ENCODE measurements at places on chromosomes 1 and 21.

DNA sequence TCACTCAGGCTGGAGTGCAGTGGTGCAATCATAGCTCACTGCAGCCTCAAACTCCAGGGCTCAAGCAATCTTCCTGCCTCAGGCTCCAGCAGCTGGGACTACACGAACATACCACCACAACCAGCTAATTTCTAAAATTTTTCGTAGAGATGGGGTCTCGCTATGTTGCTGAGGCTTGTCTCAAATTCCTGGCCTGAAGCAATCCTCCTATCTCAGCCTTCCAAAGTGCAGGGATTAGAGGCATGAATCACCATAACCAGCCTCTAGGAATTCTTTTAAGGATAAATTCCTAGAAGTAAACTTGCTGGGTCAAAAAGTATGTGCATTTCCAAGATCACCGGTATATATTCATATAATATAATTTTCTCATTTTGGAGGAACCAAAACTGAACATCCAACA, 17.6 kb upstream of the HUNK start:
- DNase-seq: peak; percentile 25

DNA sequence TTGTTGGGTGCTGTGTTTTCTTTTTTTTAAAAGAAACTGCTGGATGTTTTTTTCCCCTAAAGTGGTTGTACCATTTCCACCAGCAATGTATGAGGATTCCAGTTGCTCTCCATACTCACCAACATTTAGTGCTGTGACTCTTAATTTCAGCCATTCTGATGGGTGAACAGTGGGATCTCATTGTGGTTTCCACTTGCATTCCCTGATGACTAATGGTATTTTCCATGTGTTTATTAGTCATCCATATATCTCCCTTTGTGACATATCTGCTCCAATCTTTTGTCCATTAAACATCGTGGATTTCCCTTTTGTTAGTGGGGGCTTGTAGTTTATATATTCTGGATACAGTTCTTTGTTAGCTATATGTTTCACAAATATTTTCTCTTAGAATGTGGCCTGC, 206.0 kb downstream of the CAMTA1 start:
- peak; percentile 89 for DNase-seq

- DNase-seq: no peak
Observed at GRCh38 chr1:82266351-82266750, 465.6 kb downstream of the ADGRL2 start.

GRCh38 chr1:221706876-221707582, 34.9 kb downstream of the DUSP10 start:
- no peak for DNase-seq

- DNase-seq: peak; percentile 66
Observed at GRCh38 chr1:87331365-87332241, 2.9 kb downstream of the LMO4 start.

DNA sequence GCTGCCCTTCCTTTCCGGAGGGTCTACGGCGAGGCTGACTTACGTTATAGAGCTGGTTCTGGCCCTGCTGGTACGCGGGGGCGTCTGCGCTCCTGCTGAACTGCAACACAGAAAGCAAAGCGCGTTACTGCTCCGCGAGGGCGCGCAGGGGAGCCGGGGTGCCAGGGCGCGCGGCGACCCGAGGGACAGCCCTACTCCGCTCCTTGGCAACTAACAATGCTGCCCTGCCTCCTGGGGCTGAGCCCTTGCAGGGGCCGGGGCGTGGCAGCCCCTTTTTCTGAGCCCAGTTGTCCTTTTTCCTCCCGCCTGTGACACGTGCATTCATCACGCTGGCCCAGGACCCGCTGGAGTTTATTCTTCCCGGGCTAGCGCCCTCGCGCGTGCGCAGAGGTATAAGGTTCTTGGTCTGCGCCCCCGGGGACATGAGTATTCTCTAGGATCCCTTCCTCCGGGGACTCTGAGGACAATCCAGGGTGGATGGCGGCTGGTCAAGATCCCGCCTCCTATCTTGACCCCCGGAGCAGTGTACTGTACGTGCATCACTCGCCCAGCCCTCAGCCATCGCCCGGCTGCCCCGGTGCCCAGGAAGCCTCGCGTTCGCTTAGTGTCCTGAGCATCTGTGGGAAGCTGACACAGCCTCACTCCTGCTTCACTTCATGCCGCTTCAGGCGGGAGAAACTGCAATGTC, 78.9 kb downstream of the CD247 start:
- DNase-seq: peak; percentile 46

DNA sequence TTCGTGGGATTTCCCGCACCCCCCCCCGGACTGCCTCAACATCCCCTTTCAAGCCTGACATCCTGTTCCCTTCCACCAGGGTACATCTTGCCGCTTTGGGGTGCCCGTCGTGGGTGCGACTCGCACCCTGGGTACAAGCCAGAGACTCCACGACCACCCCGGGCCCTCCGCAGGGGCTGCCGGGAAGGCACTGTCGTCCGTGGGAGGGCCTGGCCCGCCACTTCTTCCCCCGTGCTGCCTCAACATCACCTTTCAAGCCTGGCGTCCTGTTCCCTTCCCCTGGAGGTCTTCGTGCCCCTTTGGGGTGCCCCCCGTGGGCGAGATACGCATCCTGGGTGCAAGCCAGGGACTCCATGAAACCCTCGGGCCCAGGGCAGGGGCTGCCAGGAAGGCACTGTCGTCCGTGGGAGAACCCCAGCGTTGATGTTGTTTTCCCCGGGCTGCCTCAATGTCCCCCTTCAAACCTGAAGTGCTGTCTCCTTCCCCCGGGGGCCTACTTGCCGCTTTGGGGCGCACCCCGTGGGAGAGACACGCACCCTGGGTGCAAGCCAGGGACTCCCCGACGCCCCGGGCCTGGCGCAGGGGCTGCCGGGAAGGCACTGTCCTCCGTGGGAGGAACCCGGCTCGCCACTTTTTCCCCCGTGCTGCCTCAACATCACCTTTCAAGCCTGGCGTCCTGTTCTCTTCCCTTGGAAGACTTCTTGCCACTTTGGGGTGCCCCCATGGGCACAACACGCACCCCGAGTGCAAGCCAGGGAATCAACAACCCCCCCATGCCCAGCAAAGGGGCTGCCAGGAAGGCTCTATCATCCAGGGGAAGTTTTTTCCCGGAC, 138.6 kb downstream of the LIPI start:
- DNase-seq: no peak

DNA sequence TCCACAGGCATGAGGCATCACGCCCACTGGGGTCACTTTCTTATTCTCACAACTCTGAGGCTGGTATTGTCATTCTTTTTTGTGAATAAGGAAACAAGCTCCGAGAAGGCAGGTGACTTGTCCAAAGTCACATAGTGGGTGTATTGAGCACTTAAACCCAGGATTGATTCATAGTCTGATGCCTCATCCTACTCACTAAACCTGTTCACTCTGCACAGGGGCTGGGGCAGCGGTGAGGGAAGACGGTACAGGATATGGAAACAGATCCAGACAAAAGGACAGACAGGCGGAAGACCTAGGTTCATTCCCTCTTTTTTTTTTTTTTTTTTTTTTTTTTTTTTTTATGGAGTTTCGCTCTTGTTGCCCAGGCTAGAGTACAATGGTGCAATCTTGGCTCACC, 56.6 kb downstream of the NKAIN1 start:
- no peak for DNase-seq

GRCh38 chr1:41622859-41623732, 138.6 kb upstream of the EDN2 start:
- DNase-seq: peak; percentile 61

DNA sequence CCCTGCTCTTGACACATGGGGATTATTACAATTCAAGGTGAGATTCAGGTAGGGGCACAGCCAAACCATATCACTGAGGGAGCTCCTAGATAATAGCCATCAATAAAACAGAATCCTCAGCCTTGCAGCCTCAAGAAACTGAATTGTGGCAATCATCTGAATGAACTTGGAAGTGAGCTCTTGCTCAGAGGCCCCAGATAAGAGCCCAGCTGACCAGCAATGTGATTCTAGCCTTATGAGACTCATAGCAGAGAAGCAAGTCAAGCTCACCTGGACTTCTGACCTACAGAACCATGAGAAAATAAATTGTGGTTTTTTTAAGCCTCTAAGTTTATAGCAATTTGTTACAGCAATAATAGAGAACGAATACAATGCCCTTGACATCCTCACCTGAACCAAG, 302.5 kb downstream of the LTN1 start:
- no peak for DNase-seq

DNA sequence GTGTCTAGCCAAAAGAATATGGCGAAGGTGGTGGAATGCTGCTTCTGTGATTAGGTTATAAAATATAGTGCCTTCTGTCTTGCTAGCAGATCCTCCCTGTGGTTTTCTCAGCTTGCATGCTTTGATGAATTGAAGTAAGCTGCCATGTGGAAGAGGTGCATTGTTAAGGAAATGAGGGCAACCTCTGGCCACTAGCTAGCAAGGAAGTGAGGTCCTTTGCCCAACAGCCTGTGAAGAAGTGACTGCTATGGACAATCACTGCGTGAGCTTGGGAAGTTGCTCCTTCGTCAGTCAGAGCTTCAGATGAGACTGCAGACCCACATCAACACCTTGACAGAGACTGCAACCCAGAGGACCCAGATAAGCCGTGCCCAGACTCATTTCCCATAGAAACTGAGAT, 109.4 kb downstream of the GIPC2 start:
- no peak for DNase-seq

- DNase-seq: no peak
Observed at GRCh38 chr1:114725230-114725629, 8.7 kb upstream of the NRAS start.

DNA sequence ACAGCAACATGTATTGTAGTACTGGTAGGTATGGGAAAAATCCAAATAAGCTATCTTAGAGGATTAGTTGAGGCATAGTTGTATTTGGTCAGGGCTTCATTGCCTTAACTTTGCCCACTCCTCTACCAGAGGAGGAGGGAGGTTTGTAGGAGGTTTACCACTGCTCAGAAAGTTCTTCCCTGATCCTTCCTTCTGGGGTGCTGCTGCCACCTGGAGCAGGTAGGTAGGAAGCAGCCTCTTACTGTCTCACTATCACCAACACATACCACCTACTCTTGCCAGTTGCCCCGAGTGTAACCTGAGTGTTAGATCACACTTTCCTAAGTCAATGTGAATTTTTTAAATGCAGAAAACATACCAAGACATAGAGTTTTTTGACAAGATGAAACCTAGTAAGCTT, 24.1 kb upstream of the ZSWIM5 start:
- DNase-seq: no peak

- no peak for DNase-seq
Observed at GRCh38 chr1:181310560-181310959, 172.8 kb upstream of the CACNA1E start.

DNA sequence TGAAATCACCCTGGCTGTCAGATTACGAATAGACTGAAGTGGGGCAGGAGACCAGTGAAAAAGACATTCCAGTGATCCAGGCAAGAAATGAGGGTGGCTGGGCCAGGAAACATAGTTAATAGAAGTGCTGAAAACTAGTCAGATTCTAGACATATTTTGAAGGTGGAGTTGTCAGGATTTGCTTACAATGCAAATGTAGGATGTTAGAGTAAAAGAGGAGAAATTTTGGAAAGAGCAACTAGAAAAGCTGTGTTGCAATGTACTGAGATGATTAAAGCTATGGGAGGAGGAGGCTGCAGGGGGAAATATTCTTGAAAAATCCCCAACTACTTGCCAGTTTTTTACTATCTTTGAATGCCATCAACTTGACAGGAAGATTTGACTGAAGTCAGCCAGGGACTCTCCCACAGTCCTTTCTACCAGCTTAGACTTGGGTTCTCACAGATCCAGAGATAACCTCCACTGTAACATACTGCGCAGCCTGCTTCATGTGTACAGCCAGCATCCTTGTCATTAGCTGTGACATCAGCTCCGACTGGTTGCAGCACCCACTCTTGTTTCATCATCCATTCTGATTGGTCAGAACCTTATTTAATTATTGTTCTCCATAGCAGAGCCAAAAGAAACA, 109.7 kb downstream of the TSEN15 start:
- peak; percentile 11 for DNase-seq

- DNase-seq: peak; percentile 73
Observed at GRCh38 chr1:58781541-58782177, 2.2 kb downstream of the JUN start.

DNA sequence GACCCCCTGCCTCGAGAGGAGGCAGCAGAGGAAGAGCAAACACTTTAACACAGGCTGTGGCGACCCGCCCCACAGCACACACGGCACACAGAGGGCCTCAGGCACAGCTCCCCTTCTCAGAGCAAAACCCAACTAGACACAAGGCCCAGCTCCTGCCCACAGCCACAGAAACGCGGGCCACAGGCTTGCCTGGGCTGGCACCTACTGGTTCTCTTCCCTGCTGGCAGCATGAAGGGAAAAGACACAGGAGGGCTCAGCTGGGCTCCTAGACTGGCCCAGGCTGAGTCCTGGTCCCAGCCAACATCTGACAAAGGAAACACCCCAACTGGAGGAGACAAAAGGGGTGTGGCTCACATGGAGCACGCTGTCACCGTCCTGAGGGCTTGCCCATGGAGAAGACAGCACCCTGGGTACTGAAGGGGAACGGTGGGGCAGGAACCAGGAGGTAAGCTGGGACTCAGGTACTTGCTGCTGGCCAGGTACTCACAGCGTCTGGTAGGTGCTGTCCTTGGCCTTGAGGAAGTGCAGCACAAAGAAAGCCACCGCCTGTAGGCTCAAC, 3.5 kb downstream of the CD164L2 start:
- DNase-seq: no peak

GRCh38 chr21:29236201-29236600, 62.5 kb upstream of the BACH1 start:
- no peak for DNase-seq

GRCh38 chr1:32066489-32066873, 6.3 kb upstream of the TMEM39B start:
- peak; percentile 95 for DNase-seq

- DNase-seq: no peak
Observed at GRCh38 chr1:112589766-112590165, 29.2 kb downstream of the ST7L start.

- peak; percentile 94 for DNase-seq
Observed at GRCh38 chr1:150537732-150538684, 11.2 kb upstream of the ADAMTSL4 start.

GRCh38 chr1:95415146-95415545, 181.1 kb downstream of the RWDD3 start:
- DNase-seq: peak; percentile 80

GRCh38 chr1:173269490-173270230, 62.5 kb upstream of the TNFSF4 start:
- DNase-seq: peak; percentile 95

DNA sequence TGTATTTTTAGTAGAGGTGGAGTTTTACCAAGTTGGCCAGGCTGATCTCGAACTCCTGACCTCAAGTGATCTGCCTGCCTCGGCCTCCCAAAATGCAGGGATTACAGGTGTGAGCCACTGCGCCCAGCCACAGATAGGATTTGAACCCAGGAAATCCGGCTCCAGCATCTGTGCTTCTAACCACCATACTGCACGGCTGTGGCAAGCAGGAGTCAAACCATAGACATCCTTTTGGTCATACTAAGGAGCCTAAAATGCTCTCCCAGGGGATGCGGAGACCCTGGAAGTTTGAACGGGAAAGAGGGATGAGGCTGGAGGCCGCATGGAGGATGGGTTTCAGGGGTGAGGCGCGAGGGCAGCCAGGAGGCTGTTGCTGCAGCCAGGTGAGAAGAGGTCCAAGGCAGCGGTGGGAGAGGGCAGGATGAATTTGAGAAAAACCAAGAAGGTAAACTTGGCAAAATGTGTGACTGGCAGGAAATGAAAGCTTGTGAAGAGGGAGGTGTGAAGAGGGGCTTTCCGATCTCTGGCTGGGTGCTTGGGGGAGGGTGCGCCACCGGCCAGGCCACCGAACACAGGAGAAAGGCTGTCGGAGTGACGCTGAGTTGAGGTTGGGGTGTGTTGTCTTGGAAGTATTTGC, 24.0 kb upstream of the CDK18 start:
- DNase-seq: no peak

GRCh38 chr21:34198231-34199120, 125.1 kb downstream of the MRPS6 start:
- DNase-seq: no peak

Measured in fibroblast of skin of back (primary cell).